Thymus (tissue), 14 donors: ENCODE measurements at places on chromosomes 12 and 14.
A peak's percentile ranks its signal among the peaks of the same experiment; 100 is the strongest.

DNA sequence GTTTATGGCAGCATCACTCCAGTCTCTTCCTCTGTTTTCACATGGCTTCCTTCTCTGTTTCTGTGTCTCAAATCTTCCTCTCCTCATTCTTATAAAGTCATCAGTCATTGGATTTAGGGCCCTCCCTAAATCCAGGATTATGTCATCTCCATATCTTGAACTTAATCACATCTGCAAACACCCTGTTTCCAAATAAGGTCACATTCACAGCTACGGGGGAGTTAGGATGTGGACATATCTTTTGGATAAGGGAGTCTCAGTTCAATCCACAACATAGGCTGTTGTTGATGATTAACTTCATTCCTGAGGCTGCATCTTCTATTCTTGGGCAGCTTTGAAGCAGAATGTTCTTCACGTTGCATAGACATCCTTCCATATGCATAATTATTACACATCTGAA is 40.3 kb upstream of the NTF3 start:
- H3K27me3 ChIP-seq: no peaks in the 10 kb centered on the region
- H3K4me1 ChIP-seq: no peaks in the 10 kb centered on the region
- no peak overlapping the region for H3K4me3 ChIP-seq
- no peak for DNase-seq

DNA sequence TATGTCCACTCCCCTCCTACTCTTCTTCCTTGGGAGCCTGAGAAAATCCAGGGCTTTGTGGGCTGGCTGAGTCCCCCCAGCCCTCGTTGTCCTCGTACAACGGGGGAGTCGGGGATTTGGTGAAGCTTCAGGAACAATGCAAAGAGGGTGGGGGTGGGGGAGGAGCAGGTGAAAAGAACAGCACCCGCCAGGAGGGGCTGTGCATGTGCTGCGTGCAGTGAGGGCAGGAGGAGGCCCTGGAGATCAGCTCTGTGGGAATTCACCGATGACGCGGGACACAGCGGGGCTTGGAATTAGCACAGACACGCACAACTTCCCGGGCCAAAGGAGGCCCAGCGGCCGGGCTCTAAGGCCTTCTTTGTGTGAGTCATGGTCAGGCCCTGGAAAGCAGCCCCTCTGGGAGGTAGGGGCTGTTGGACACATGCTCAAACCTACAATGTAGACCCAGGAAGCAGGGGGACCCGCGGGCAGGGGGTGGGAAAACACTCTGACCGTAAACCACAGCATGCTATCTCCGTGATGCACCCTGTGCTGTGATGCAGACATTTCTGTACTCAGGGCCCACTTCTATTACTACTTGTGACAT is 32.8 kb downstream of the RBM19 start:
- no peak overlapping the region for H3K27ac ChIP-seq
- H3K27me3 ChIP-seq: no peaks in the 10 kb centered on the region
- DNase-seq: no peak
- H3K4me1 ChIP-seq: no peaks in the 10 kb centered on the region

DNA sequence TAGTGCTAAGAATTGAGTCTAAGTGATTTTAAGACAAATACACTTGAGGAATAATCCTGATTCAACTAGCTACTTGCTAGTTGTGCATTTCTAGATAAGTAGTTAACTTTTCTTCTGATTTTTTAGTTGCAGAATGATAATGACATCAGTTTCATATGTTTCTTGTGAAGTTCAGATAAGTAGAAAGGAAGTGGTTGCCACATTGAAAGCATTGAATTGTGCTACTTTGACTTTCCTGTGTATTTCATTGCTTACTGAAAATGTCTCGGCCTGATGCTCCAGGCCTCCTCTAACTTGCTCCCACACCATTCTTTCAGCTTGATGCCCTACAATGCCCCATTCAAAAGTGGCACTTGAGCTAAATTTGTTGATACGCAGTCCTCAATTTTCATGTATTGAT is 980.0 kb downstream of the TMTC2 start:
- no peak overlapping the region for H3K27ac ChIP-seq
- H3K36me3 ChIP-seq: no peaks in the 10 kb centered on the region
- no peak overlapping the region for H3K4me3 ChIP-seq
- no peaks in the 10 kb centered on the region for H3K4me1 ChIP-seq
- H3K27me3 ChIP-seq: no peaks in the 10 kb centered on the region

GRCh38 chr12:81350309-81350708 is 272.4 kb downstream of the ACSS3 start:
- no peak overlapping the region for H3K4me3 ChIP-seq
- H3K4me1 ChIP-seq: no peaks in the 10 kb centered on the region
- H3K27me3 ChIP-seq: no peaks in the 10 kb centered on the region
- no peaks in the 10 kb centered on the region for H3K36me3 ChIP-seq
- H3K27ac ChIP-seq: no peak overlapping the region
- DNase-seq: no peak

GRCh38 chr14:30993071-30993470 is 32.4 kb upstream of the AP4S1 start:
- DNase-seq: no peak
- no peaks in the 10 kb centered on the region for H3K27me3 ChIP-seq
- no peak overlapping the region for H3K4me3 ChIP-seq
- H3K27ac ChIP-seq: no peak overlapping the region
- no peaks in the 10 kb centered on the region for H3K36me3 ChIP-seq

DNA sequence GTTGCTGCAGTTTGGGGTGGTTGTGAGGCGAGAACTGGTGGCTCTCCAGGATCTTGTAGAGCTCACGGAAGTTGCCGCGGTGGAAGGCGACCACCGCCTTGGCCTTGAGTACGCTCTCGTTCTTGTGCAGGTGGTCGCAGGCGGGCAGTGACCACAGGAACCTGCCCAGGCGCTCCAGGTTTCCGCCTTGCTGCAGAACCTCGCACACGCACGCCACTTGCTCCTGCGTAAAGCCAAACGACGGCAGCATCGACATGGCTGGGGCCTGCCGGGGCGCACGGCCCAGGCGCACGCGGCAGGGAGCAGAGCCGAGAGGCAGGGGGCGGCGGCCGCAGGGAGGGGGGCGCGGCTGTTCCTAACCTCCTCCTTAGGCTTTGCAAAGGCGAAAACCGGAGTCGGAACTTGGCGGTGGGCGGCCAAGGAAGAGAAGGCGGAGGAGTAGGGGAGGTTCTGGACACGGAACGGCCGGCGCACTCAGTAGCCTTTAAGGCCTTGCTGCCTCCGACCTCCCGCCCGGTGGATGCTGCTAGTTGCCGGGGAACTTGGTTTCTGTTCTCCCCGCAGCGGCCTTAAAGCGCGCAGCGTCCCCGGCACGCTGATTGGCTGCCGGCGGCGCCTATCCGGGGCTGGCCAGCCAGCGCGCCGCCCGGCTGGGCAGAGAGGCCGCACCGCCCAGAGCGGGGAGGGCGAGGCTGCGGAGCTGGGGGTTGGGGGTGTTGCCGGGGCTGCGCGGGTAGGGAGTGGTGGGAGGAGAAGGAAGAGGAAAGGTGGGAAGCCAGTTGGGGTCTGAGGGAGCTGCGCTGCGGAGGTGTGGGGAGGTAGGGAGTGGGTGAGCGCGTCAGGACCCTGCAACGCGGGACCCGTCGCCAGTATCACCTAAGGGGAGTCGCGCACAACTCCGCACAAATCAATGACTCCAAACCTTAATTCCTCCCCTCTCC is at the start of gene SIX1:
Gene SIX1, minus strand, starts transcription at position 544 of the 941 bp plus-strand sequence. Its CDS starts 288 bp downstream, at position 256.
- H3K36me3 ChIP-seq: no peaks in the 10 kb centered on the region
- peak within 1 kb of the TSS; percentile 26 for H3K27ac ChIP-seq
- peaks cover 86% of the 10 kb centered on the region for H3K27me3 ChIP-seq

DNA sequence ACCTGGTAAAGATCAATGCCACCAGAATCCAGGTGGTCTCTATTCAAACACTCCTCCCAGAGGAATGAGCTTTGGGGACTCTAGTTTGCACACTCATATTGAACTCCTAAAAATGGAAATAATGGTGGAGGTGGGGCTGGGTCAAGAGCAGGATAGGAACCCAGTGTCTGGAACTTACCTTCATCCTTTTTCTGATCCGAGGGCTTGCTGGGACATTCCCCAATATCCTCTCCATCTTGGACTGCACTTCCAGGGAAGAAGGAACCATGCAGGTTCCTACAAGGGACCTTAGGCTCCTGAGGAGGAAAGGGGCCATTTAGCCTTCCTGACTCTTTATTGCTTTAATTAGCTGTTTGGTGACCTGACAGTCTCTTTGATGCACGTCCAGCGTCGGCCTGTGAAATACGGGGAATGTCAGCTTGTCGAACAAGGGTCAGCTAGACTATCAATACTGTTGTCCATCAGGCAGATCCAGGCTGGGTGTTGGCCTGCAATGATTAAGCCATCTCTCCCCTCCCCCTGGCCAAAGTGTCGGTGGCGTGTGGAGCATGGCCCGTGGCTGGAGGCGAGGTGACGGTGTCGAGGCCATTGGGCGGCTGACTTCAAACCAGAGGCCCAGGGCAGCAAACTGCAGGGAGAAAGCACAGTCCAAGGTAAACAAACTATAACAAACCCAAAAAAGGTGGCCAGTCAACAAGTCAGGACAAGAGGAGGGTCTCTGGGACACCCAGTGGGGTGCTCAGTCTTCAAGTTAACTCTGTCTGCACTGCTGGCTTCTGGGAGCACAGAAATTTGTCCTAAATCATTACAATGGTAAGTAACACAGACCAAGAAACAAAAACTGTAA is 405.2 kb upstream of the TBX3 start:
- no peaks in the 10 kb centered on the region for H3K27me3 ChIP-seq
- no peak overlapping the region for H3K4me3 ChIP-seq
- H3K4me1 ChIP-seq: no peaks in the 10 kb centered on the region
- DNase-seq: no peak

DNA sequence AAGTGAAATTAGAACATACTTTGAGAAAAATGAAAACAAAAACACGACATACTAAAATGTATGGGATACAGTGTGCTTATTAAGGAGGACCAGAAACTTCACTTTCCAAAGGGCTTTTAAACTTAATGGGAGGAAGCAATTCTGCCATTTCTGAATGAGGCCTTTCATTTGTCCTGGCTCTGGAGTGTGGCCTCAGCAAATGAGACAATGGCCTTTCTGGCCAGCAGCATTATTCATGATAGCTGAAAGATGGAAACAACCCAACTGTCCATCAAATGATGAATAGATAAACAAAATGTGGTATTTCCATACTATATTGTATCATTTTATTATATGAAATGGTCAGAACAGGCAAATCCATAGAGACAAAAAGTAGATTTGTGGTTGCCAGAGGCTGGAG is 338.6 kb downstream of the CEP128 start:
- H3K27ac ChIP-seq: no peak overlapping the region
- no peak overlapping the region for H3K4me3 ChIP-seq
- H3K4me1 ChIP-seq: no peaks in the 10 kb centered on the region

GRCh38 chr12:42039577-42039976 is 105.1 kb downstream of the GXYLT1 start:
- no peaks in the 10 kb centered on the region for H3K36me3 ChIP-seq
- no peak overlapping the region for H3K27ac ChIP-seq
- DNase-seq: no peak
- no peaks in the 10 kb centered on the region for H3K27me3 ChIP-seq
- no peaks in the 10 kb centered on the region for H3K4me1 ChIP-seq
- H3K4me3 ChIP-seq: no peak overlapping the region

DNA sequence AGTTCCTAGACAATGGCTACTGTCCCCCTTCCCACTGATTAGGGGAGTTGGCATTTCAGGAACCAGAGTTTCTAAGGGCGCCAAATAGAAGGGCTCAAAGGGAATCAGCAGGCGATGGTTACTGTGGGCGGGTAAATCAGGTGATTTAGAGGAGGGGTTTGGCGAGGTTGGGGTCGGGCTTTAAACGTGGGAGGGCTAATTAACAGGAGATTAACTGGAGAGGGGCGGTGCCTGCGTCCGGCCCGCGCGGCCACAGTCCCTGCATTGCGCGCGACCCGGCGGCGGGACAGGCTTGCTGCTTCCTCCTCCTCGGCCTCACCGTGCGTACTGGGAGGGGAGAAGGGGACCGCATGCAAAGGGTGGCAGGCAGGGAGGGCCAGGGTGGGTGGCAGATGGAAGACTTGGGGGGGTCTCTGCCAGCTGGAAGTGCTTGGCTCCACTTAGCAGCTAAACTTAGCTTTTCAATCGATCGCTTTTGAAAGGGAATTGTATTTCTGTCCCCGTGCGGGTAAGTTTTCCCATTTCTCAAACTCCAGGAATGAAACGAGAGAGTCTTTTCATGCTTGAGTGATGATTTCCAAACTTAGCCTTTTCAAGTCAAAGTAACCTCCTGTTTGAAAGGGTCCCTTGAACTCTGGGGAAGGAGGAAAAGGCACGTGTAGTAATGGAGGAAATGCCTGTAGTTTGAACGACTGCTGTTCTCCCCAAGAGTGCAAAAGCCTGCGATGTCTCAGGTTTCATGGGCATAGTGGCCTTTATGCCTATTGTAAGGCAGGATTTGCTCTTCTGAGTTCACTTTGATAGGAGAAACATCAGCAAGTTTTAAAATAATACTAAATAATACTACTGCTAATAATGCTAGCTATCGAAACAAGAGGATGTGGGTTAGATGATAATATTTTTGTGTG is at the start of gene MGST1:
Gene MGST1, plus strand, starts transcription at position 255 of the 908 bp plus-strand sequence. CDS start 6,608 bp downstream, outside the sequence.
- DNase-seq: no peak
- H3K4me1 ChIP-seq: no peaks in the 10 kb centered on the region
- no peaks in the 10 kb centered on the region for H3K27me3 ChIP-seq

DNA sequence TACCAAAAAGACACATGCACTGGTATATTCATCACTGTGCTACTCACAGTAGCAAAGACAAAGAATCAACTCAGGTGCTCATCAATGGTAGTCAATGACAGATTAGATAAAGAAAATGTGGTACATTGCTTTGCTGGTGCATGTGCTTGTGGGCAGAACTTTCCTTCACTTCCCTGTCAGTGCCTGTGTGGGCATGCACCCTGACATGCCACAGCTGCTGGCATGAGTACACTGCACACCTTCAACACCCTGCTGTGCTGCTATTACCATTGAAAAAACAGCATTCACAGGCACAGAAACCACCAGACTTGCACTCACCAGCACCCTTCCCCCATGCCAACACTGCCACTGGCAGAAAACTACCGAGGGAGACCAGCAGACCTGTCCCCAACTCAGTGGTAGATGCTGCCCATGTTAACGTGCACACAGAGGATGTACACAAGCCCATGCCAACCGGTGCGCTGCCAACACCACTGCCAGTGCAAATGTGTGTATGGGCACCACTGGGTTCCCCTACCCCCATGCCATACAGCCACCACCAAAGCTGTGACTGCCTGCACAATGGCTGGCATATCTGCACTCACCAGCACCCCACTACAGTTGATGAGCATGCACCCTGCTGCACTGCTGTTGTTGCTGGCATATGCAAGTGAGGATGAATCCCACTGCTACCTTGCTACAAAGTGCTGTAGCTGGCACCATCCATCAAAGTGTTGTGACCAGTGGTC is 57.4 kb downstream of the APOBEC1 start:
- no peak for DNase-seq
- H3K27ac ChIP-seq: no peak overlapping the region
- no peaks in the 10 kb centered on the region for H3K36me3 ChIP-seq
- H3K4me3 ChIP-seq: no peak overlapping the region
- H3K27me3 ChIP-seq: no peaks in the 10 kb centered on the region

- no peaks in the 10 kb centered on the region for H3K27me3 ChIP-seq
- H3K27ac ChIP-seq: no peak overlapping the region
- DNase-seq: no peak
- H3K36me3 ChIP-seq: no peaks in the 10 kb centered on the region
- H3K4me3 ChIP-seq: no peak overlapping the region
Measured at GRCh38 chr14:88296351-88296750, 26.7 kb downstream of the KCNK10 start.

GRCh38 chr14:77053046-77053841 is 24.7 kb upstream of the IRF2BPL start:
- peak overlapping the region; percentile 8 for H3K27ac ChIP-seq
- no peaks in the 10 kb centered on the region for H3K27me3 ChIP-seq
- no peak overlapping the region for H3K4me3 ChIP-seq
- H3K4me1 ChIP-seq: peaks cover 10% of the 10 kb centered on the region
- H3K36me3 ChIP-seq: no peaks in the 10 kb centered on the region
